T-helper 1 cell (primary cell): ENCODE measurements at places on chromosomes 12 and 14.

GRCh38 chr12:113931517-113931916 lies 34.6 kb downstream of the RBM19 start:
- no peak for DNase-seq

- DNase-seq: no peak
Measured at GRCh38 chr14:99905121-99905520, 111.9 kb downstream of the EML1 start.

GRCh38 chr14:67875175-67876006 lies 55.8 kb downstream of the RAD51B start:
- DNase-seq: no peak

GRCh38 chr12:93016752-93017350 lies 87.8 kb upstream of the EEA1 start:
- no peak for DNase-seq

GRCh38 chr12:120183211-120183631 lies 11.3 kb downstream of the GCN1 start:
- DNase-seq: no peak

- no peak for DNase-seq
Measured at GRCh38 chr12:4701395-4702190, 18.6 kb upstream of the GALNT8 start.

GRCh38 chr12:90978117-90978770 lies 23.3 kb upstream of the CCER1 start:
- DNase-seq: no peak
